Activated T-helper 1 cell treated with anti-CD3 and anti-CD28 coated beads, Interleukin-2, amount 50 U/mL, for 16 hours (primary cell): ENCODE measurements at places on chromosomes 7 and 10.

DNA sequence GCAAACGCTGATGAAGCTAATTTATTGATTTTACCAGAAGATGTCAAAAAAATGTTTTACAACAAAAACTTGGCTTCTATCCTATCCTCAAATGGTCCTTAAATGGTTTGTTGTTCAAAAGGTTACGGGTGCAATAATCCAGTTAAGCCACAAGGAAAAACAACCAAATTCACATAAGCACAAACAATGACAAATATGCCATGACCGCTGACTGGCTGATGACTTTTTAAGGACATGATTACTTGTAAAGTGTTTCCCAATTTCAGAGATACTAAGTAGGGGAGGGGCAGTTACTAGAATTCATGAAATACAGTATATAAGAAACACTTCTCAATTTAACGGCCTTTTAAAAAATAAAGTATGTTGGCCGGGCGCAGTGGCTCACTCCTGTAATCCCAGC, 28.8 kb downstream of the ABI1 start:
- no peak for DNase-seq

GRCh38 chr7:23226844-23227450, 19.6 kb upstream of the GPNMB start:
- no peak for DNase-seq

GRCh38 chr10:100341953-100342626, 4.9 kb upstream of the SCD start:
- DNase-seq, result no peak

DNA sequence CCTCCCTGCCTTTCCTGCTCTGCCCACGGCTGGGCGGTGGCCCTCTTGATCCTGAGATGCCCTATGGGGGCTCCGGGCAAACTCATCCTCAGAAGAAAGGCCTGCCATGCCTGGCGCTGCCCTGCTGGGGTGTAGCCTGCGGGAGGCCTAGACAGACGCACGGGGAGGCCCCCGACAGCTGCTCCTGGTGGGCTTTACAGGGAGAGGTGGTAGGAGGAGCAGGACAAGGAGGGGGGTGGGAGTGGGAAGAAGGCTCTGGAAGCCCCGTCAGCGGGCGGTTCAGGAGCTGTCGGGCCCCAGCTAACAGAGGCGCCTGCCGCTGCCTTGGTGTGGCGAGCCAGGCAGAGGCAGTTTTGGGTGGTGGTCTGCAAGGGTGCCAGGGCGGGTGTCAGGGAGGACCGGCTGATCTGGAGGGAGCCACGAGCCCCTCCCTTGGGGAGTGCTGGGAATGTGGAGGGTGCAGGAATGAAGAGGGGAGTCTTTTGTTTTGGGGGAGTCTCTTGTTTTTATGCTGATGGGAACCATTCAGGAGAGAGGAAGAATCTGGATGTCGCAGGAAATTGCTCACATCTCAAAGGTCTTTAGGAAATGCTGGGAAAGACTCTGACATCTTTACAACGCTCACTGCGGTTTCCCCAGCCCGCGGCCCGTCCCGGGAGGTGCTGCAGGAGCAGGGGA, 63.5 kb downstream of the CFAP46 start:
- DNase-seq, result no peak

DNA sequence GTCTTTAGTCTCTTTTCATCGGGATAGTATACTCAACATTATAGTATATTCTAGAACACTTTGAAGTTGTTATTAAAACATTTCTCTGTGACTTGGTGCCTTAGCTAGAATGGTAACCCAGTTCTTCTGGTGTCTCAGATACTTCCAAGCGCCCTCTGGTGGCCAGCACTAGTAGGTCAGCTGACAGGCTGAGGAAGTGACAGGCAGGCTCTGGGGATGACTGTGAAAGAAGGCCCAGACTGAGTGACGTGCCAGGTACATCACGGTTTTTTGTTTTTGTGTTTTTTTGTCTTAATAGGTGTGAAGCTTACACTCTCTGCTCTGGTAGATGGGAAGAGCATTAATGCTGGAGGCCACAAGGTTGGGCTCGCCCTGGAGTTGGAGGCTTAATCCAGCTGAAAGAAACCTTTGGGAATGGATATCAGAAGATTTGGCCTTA, 5.1 kb downstream of the COMTD1 start:
- DNase-seq, result peak; percentile 86

GRCh38 chr10:96112531-96112930, 17.6 kb upstream of the ZNF518A start:
- no peak for DNase-seq

GRCh38 chr7:106987777-106988176, 56.7 kb upstream of the PRKAR2B start:
- DNase-seq, result no peak

DNA sequence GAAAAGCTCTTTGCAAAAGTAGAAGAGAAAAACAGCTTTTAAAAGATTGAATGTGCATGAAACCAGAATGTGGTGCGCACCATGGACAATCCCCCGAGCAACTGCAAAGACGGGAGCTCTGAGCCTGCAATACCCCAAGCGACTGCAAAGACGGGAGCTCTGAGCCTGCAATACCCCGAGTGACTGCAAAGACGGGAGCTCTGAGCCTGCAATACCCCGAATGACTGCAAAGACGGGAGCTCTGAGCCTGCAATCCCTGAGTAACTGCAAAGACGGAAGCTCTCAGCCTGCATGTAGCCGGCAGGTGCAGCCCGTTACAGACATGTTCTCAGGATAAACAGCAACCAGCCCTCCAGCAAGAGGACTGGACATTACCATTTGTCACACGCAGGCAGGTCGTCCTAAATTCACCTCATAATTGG, 6.2 kb downstream of the ZNF775 start:
- DNase-seq, result no peak

GRCh38 chr7:15446722-15447121, 115.1 kb downstream of the AGMO start:
- no peak for DNase-seq

DNA sequence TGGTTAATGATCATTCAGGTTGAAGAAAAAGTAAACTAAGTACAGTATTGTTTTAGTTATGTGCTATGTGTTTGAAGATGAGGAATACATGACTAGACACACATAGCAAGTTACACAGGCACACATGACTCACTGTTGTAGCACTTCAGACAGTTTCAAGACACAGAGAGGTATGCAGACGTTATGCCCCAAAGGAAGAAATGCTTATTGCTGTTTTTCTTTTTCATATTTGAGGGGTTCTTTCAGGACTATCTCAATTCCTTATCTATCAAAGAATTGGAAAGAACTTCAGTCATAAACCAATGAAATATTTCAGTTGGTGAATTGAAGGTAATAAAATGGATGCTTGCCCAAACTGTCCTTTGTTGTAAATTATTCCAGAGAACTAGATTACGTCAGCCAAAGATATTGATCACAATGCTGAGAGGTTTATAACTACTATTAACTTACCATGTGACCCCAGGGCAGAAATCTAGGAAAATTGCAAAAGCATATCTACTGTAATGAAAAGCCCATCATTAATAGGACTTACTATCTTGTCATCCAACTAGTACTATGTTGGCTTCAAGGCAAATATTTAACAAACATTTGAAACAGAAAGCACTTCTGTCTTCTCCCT, 61.2 kb upstream of the CAPZA2 start:
- DNase-seq, result no peak
